ENCODE measurements at places on chromosomes 1 and 21.

DNA sequence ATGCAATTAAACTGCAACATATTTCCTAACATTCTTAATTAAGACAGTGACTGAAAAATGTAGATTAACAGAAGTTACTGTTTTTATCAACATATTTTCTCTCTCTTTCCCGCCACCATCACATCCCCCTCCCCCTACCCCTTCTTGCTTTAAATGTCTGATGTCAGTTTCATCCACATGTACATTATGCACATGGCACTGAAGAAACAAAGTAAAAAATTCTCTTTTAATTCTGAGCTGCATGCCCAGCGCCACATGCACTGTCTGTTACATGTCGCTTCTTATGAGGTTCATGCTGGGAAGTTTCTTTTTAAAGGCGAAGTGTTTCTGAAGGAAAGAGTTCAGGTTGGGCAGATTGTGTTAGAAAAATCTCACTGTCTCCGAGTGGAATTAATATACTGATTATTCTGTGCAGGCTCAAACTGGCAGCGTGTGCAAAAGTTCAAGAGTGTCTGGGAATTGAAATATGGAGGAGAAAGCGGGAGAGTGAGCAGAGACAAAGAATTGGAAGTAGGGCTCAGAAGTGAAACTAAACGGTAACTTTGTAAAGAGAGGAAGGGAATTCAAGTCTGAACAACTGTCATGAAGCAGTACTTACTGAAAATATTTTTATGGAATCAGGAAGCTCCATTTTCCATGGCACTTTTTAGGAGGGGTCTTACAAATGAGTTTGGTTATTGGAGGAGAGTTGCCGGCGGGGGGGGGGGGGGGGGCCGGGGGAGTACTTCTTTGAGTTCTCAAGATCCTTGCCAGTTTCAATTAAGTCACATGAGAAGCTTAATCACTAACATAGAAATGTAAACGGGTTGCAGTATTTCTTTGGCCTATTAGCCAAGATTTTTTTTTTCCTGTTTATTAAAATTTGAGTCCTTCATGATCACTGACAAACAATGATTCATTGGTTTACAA is 217.6 kb downstream of the SDCCAG8 start:
- no peak for DNase-seq

- DNase-seq, result no peak
Observed at GRCh38 chr1:17612831-17613230, 73.3 kb downstream of the ARHGEF10L start.

GRCh38 chr1:1938613-1939295 is 19.7 kb upstream of the TMEM52 start:
- DNase-seq, result no peak

DNA sequence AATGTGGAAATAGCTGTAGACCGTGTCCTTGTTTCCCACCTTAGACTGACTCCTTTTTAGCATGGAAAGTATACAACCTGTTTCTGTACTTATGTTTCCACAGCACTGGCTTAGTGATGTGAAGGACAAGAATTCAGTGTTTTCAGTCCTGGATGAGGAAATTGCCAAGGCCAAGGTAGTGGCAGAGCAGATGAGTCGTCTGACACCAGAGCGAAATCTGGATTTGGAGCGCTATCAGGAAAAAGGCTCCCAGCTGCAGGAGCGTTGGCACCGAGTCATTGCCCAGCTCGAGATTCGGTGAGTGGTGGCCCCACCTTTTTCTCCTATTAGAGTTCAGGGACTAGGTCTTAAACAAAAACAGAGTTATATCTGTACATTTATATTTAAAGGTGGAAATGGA is 112.6 kb downstream of the MACF1 start:
- no peak for DNase-seq

- DNase-seq, result no peak
Observed at GRCh38 chr1:1332774-1333480, 1.8 kb downstream of the TAS1R3 start.

- DNase-seq, result no peak
Observed at GRCh38 chr1:67664048-67664447, 21.0 kb upstream of the GADD45A start.
